ENCODE measurements at places on chromosomes 5 and 9.

DNA sequence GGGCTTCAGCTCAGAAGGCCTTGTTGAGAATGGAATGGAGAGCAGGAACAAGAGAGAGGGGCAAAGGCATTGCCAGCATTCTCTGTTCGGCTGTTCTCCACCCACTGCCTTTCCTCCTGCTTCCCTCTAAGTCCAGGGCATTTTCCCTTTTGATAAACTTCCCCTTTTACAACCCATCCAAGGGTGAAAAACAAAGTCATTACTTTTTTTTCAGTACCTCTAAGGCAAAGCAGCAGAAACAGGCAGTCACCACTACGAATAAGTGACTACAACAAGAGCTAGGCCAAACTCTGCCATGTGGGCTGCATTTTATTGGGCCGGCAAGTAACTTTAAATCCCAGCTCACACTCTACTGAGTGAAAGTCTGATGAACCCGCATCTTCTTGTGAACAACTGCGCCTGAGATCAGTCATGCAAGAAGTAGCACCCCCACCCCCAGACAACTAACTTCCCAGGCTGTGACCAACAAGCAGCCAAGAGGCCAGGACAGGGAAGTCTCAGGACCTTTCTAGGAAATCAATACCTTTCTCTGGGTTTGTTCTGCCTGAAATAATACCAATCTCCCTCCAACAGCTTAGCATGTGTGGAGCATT lies 13.1 kb downstream of the IL7R start:
- DNase-seq, result no peak

DNA sequence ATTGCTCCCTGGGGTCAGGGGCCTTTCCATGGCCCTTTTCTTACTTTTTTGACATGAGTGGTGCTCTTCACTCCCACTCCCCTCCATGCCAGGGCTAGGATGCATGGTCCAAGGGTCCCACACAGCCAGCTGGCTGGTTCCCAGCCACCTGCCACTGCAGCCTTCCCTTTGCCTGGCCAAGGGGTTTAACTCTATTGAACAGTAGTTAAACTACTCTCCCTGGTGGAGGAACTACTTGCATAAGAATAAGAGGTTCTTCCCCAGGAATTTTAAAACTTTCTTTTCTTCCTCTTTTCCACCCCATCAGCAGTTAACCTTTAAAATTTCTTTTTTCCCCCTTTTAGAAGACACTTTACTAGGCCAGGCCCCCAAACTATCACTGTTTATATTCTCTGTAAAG lies 1532.8 kb upstream of the ACO1 start:
- DNase-seq, result no peak

GRCh38 chr5:27578279-27578678 lies 539.9 kb upstream of the CDH9 start:
- DNase-seq, result no peak

- DNase-seq, result peak; percentile 95
Observed at GRCh38 chr9:70438341-70438928, 24.0 kb upstream of the KLF9 start.

GRCh38 chr9:116671605-116672004 lies 15.5 kb upstream of the TRIM32 start:
- no peak for DNase-seq

DNA sequence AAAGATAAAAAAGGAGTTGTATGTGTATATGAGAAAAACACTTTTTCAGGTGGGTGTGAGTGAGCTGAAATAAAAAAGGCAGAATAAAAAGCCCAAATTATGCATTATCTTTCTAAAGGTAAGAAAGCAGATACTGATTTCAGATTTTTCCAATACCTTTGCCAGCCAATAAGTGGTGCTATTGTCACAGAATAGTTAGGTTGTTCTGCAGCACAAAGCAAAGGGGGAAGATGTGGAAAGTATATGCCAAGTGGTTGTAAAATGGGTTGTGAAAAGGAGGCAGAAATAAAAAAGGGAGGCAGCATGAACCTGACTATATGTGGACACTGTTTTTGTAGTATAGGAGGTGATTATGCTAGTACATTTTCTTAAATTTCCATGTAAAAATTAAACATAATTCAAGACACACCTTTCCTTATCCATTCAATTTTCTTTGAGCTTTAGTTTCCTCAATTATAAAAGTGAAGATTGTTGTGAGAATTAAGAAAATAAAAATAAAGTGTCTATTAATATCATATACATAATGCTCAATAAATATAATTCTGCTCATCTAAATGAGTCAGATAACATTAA lies 106.7 kb downstream of the SMIM15 start:
- peak; percentile 50 for DNase-seq

GRCh38 chr5:129477532-129477931 lies 17.4 kb downstream of the ADAMTS19 start:
- DNase-seq, result no peak

GRCh38 chr5:68673106-68673822 lies 420.6 kb upstream of the SLC30A5 start:
- DNase-seq, result no peak

DNA sequence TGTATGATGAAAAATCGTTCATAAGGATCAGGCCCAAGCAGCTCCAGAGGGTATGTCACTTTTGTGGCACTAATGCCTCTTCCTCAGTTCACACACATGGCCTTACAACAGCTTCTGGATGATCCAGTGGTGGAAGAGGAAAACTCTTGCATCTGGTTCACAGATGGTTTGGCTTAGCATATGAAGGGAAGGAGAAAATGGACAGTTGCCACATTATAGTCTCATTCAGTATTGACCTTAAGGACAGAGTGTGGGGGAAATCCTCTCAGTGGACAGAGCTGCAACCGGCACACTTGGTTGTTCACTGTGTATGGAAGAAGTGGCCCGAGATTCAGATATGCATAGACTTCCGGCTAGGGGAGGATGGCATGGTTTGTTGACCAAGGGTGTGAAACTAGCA lies 22.8 kb downstream of the C9orf57 start:
- DNase-seq, result no peak

DNA sequence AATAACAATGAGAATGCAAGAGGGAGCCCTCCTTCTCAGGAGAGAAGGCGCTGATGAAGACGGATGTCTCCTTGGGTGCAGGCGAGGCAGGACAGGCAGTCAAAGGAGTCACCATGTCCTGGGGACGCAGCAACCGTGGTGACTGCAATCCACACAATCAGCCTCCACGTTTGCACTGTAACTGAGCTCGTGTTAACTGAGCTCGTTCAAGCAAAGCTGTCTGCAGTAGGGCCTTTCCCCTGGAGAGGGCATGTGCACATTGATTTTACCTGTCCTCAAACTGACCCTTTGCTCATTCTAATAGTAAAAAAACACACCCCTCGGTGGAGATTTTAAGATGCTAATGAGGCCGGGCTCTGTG lies 2.8 kb downstream of the SARDH start:
- DNase-seq, result no peak

- peak; percentile 85 for DNase-seq
Observed at GRCh38 chr9:122179690-122180074, 20.0 kb downstream of the MORN5 start.

DNA sequence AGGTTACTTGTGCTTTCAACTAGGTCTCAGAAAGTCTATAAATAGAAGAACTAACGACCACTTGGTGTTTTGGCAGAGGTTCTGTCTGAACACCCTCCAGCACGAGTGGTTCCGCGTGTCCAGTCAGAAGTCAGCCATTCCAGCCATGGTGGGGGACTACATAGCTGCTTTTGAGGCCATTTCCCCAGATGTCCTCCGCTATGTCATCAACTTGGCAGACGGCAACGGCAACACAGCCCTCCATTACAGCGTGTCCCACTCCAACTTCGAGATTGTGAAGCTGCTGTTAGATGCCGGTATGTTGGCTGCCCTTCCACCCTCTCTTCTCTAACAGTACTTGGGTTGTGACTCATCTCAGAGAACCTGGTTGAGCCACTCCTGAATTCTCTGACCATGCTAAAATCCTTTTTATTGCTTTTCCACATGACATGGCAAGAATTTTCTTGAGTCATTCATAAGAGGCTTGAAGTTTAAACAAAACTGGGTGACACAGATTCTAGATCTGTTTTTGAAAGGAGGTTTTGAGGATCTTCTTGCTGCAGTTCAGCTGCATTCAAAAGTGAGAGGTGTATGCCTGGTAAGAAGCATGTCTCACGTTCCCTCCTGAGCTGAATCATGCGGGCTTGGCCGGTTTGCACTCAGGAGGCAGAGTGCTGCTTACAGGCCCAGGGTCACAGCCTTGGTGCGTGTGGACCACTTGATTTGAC lies 103.1 kb upstream of the DMRT1 start:
- DNase-seq, result peak; percentile 92

DNA sequence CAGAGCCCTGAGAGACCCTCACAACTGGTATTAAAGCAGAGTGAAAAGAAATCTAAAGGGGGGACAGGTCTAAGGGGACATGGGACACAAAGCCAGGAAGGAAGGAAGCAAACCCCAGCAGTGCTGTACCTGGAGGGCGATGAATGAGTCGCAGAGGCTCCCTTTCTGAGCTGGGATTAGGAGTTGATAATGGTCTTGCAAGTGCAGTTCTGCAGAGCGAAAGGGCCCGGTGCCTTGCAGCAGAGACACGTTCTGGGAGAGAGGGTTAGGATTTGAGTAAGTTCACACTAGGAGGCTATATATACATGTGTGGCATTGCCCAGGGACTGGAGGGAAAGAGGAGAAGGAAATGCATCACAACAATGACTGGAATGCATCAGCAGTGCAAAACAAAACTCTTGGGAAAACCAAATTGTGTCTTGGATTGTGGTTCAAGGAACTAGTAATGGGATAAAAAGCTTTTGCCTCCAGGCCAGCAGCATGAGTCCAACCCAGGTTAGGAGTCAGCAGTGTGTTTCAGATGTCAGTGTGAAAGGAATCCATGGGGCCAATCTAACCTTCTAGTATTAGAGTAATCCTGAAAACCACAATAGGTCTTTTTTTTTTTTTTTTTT lies 38.8 kb upstream of the LIFR start:
- peak; percentile 49 for DNase-seq

DNA sequence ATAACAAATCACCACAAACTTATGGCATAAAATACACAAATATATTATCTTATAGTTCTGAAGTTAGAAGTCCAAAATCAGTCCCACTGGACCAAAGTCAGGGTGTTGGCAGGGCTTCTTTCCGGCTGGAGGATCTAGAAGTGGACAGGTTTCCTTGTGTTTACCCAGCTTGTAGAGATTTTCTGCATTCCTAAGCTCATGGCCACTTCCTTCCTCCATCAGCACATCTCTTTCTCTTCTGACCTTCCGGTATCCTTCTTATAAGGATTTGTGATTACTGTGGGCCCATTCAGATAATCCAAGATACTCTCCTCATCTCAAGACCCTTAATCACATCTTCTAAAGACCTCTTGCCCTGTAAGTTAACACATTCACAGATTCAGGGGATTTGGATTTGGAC lies 97.6 kb downstream of the RAB3C start:
- peak; percentile 8 for DNase-seq

DNA sequence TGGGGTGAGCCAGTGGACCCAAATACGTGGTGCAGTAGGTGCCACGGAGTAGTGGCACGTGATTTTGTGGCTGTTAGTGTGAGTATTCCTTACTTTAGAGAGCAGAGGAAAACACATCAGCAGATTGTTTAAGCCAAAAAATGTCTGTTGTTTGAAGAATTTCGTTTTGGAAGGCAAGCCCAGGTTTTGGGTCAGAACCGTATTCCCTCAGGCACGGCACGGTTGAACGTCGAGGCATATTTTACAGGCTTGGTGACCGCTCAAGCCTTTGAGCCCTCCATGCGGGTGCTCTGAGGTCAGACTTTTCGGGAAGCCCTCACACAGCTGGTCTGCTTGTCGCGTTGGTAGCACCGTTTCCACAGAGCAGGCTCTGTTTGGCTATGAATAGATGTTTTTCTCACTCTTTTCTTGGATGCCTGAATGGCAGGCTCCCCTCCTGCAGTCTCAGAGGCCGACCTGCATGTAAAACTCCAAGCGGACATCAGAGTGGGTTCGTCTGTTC lies 27.2 kb downstream of the NEK6 start:
- DNase-seq, result no peak

DNA sequence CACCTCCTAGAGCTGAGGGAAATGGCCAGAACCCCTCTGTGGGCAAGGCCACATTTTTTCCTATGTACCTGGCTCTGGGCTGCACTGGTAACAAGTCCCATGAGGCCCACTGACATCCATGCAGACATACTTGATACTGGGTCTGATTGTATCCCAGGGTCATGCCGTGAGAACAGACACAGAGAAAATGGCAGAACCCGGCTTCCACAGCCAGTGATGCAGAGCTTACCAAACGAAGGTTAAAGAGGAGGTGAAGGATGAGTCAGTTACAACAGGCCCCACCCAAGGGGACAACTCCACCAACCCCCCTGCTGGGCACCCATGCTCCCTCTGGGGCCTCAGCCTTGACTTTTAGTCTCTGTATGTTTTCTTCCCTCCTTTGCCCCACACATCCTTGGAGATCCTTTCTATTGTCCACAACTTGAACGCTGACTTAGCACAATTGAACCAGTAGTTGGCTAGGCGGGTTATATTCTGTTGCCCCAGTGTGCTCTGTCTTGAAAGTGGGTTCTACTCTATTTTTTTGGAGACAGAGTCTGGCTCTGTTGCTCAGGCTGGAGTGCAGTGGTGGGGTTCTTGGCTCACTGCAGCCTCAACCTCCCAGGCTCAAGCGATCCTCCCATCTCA lies 93.5 kb downstream of the DAP start:
- DNase-seq, result no peak

DNA sequence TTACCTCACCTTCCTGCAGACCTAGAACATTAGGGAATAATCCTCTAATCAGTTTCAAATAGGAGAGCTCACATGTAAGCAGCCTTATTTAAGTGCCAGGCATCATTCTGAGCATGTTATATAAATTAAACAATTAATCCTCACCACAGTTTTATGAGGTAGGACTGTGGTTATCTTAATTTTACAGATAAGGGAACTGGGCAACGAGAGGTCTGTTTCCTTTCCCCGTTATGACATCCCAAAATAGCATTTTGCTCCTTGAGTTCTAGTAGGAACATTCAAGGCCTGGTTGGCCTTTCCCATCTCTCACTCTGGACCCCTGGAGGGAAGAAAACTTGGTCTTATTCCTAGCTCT lies 19.1 kb upstream of the IFNB1 start:
- DNase-seq, result no peak

GRCh38 chr5:113145757-113146387 lies 169.3 kb downstream of the DCP2 start:
- no peak for DNase-seq

- DNase-seq, result no peak
Observed at GRCh38 chr5:169219351-169219750, 81.6 kb downstream of the SLIT3 start.

- no peak for DNase-seq
Observed at GRCh38 chr5:76114179-76114851, 31.1 kb downstream of the SV2C start.

All from HT1080 (cell line).